ENCODE measurements at places on chromosomes 7 and 10. TPM values are rescaled to one million over a fixed set of nuclear protein-coding genes. Genes with fewer than 3 reads are reported as not detected.

The HOXA6 gene
- 10.9 TPM for total RNA-seq

The ATRNL1 gene
- total RNA-seq, result 0.37 TPM

The XRCC2 gene
- total RNA-seq, result 7.3 TPM

The FGFR2 gene
- 40.9 TPM for total RNA-seq

The HHEX gene
- total RNA-seq, result 2.1 TPM

The ZP3 gene
- 4.8 TPM for total RNA-seq

The ZPBP gene
- total RNA-seq, result not detected

The SFRP5 gene
- total RNA-seq, result 1.2 TPM

The PIK3AP1 gene
- total RNA-seq, result 10.9 TPM

The MYO3A gene
- 1.4 TPM for total RNA-seq

The PDLIM1 gene
- total RNA-seq, result 433 TPM

The CYP2C9 gene
- 3.1 TPM for total RNA-seq

The PARD3 gene
- 41.7 TPM for total RNA-seq

The TRIM73 gene
- 2.1 TPM for total RNA-seq

The KCNH2 gene
- total RNA-seq, result 3.3 TPM

The NKX1-2 gene
- 0.07 TPM for total RNA-seq

The ADD3 gene
- total RNA-seq, result 127 TPM

The TRIM50 gene
- total RNA-seq, result not detected

The TLX1 gene
- total RNA-seq, result 0.52 TPM

The MLXIPL gene
- total RNA-seq, result 15.7 TPM

The KLF14 gene
- total RNA-seq, result not detected

The ERVW-1 gene
- not detected for total RNA-seq

The ZNF488 gene
- total RNA-seq, result 4.1 TPM

The TAF3 gene
- 6.3 TPM for total RNA-seq

The MYH16 gene
- not detected for total RNA-seq

The VSTM4 gene
- 3.1 TPM for total RNA-seq

The ADAP1 gene
- total RNA-seq, result 201 TPM

The FAM25A gene
- total RNA-seq, result not detected

The HMX3 gene
- total RNA-seq, result 0.64 TPM

The HTR7 gene
- 0.29 TPM for total RNA-seq

The FAS gene
- 41.1 TPM for total RNA-seq

The EPDR1 gene
- total RNA-seq, result 5.6 TPM

The NXPH1 gene
- not detected for total RNA-seq

The DNAJC2 gene
- 21.7 TPM for total RNA-seq

The DOCK1 gene
- total RNA-seq, result 49.0 TPM

The AMPH gene
- 0.49 TPM for total RNA-seq

The CHAT gene
- 0.16 TPM for total RNA-seq

Data from colonic mucosa (tissue), 4 donors.